ENCODE measurements at places on chromosomes 3 and 15.

- no peak for DNase-seq
These were observed 96.7 kb downstream of the LSM3 start for GRCh38 chr3:14274999-14275961.

DNA sequence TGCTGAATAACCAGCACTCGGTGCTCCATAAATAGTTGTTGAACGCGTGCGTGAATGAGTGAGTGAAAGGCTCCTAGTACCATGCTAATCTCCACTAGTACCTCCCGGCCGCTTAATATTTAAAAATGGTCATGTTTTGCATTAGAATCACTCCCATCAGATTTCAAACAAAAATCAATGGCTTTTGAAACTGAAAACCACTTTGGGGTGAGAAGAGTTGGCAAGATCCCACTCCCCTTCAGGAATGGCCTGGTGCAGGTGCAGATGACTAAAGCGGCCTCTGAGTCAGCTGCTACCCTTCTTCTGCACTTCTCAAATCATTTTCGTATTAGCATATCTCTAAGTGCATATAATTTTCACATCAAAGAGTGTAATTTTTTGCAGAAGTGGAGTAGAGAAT is 425.3 kb upstream of the PROK2 start:
- no peak for DNase-seq

DNA sequence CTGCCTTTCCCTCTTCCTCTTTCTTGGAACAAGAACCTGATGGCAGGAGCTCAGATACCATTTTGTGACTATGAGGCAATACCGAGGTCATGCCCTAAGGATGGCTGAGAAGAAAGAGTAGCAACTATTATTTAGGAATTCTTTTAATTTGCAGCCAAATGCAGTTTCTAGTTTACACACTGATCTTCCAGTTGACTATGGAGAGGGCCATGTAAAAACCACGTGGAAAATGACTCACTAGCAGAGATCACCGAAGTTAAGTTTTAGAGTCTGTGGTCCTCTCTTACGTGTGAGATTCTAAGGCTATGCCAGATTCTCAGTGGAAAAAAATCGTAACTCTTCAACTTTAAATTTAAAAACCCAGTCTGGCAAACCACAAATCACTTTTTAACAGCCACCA is 7.8 kb downstream of the BNC1 start:
- no peak for DNase-seq

- no peak for DNase-seq
These were observed 7.4 kb upstream of the OCA2 start for GRCh38 chr15:28106294-28107110.

DNA sequence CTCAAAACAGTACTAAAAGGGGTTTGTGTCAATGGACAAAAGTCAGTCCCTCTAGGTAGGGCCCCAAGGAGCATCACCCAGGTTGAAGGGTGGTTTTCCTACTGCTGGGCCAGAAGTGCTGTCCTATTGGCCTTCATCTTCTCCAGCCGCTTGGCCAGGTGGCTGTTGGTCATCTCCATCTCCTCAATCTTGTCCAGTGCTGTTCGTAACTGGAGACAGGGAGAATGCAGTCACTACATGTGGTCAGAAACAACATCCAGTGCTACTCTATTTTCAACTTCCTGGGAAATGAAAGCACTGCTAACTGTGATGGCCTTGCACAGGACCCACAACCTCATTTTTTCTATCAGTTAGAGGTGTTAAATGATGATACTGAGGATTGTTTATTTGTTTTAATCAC is 60.4 kb downstream of the MLH1 start:
- no peak for DNase-seq

DNA sequence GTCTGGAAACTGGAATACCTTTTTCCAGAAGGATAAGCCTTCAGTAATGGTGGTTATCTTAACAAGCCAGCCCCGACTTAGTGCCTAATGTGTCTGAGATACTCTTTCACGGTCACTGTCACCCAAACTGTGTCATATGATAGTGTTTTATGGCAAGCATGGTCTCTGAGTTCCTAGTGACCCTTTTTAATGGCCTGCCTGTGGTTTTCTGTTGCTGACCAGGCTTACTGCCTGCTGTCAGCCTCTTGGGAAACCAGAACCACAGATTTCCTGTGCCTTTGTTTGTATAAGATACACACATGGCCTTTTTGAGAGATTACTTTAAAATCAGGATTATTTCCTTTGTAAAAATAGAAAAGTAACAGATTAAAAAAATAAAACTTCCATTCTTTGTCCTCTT is 22.4 kb downstream of the HPS3 start:
- no peak for DNase-seq

DNA sequence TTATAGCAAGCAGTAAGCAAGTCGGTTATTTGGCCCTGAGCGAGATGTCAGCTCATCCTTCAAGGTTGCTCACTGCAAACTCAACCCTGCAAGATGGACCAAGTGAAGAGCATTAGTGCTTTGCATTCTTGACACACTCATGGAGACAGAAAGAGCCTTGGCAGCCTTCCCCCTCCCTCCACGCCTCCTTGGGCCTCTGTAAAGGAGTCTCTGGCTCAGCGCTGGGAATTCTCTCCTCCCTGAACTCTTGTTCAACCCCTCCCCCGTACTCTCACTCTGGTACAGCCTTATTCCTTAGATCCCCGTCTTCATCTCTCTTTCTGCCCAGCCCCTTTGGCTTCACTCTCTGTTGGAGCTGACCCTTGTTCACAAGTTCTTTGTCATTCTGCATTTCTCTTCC is 2.2 kb upstream of the CX3CR1 start:
- DNase-seq = no peak

- no peak for DNase-seq
These were observed 12.3 kb downstream of the ETFA start for GRCh38 chr15:76298986-76299385.

- peak; percentile 66 for DNase-seq
These were observed 1.9 kb upstream of the ARL6IP5 start for GRCh38 chr3:69082805-69083204.

- DNase-seq = no peak
These were observed 11.1 kb upstream of the ESYT3 start for GRCh38 chr3:138423316-138423715.

- no peak for DNase-seq
These were observed 80.2 kb downstream of the ARNT2 start for GRCh38 chr15:80484333-80484864.

GRCh38 chr15:28786521-28786920 is 61.9 kb downstream of the GOLGA6L7 start:
- no peak for DNase-seq

- no peak for DNase-seq
These were observed 37.1 kb downstream of the RAB11A start for GRCh38 chr15:65906396-65906795.

DNA sequence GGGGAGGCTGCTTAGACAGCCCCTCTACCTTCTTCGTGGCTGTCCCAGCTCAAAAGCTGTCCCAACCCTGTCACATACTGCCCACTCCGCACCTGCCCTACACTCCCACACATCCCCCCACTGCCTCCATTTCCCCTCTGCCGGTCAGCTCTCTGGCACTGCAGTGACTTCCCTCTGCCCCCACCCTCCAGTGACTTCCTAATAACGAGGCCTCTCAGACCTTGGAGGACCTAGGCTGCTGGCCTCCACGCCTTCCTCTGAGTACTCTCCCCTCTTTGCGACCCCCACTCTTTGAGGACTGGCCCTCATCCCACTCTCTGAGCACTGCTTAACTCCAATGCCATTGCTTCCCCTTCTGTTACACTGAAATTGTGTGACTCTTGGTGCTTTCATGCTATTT is 45.3 kb downstream of the KY start:
- no peak for DNase-seq

DNA sequence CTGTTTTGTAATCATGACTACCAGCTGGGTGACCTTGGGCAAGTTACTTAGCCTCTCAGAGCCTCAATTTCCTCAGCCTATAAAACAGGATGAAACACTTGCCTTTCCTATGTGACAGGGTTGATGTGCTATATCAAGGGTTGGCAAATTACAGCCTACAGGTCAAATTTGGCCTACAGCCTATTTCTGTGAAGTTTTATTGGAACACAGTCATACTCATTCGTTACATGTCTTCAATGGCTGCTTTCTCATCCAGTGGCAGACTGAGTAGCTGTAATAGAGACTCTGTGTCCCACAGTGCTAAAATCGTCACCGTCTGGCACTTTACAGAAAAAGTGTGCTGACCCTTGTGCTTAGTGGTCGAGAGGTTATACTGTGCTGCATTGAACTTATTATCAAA is 16.6 kb downstream of the ABHD6 start:
- DNase-seq = no peak

- DNase-seq = peak; percentile 31
These were observed 33.9 kb downstream of the MYO5C start for GRCh38 chr15:52261498-52262242.

DNA sequence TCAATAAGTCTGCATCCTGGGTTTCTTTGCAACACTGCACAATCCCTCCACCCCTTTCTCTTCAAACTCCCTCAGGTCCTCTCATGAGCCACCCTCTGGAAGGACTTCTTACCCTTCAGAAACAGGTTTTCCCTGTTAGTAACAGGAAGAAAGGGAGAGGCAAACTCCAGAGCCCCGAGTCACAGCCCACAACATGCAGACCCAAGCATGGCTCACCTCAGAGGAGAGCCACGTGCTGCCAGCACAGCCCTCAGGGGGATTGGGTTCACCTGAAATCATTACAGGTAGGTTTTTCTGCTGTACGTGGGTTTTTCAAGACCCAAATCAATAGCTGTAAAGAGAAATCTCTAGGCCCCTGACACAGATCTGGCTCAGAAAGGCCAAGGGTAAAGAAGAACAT is 359.7 kb upstream of the ATP10A start:
- no peak for DNase-seq

DNA sequence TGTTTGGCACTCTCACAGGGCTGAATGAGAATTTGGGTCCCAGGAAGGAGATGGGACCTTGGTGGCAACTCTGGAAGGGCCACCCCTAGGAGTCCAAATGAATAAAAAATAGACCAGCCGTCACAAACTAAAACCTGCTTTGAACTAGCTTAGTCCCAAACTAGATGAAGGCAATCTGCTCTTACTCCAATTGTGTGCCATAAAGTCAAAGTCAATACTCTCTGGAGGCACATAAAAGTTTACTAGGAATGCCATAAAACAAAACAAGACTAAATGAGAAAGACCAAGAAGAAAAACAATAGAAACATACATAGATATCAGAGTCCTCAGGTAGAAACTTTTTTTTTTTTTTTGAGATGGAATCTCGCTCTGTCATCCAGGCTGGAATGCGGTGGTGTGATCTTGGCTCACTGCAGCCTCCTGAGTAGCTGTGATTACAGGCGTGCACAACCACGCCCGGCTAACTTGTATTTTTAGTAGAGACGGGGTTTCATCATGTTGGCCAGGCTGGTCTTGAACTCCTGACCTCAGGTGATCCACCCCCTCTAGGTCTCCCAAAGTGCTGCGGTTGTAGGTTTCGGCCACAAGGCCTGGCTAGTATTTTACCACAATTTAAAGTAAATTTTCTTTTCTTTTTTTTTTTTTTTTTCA is 8.1 kb downstream of the GOLGA6L2 start:
- DNase-seq = no peak

- DNase-seq = no peak
These were observed 30.0 kb downstream of the TARS3 start for GRCh38 chr15:101694261-101694660.

GRCh38 chr3:134392336-134392983 is 18.2 kb upstream of the AMOTL2 start:
- no peak for DNase-seq
